ENCODE measurements at places on chromosomes 3 and 15.
A peak's percentile ranks its signal among the peaks of the same experiment; 100 is the strongest.

GRCh38 chr3:80618295-80619256 lies 850.8 kb upstream of the ROBO1 start:
- no peak for DNase-seq

GRCh38 chr15:90020021-90020735 lies 19.1 kb downstream of the ZNF710 start:
- no peak for DNase-seq

DNA sequence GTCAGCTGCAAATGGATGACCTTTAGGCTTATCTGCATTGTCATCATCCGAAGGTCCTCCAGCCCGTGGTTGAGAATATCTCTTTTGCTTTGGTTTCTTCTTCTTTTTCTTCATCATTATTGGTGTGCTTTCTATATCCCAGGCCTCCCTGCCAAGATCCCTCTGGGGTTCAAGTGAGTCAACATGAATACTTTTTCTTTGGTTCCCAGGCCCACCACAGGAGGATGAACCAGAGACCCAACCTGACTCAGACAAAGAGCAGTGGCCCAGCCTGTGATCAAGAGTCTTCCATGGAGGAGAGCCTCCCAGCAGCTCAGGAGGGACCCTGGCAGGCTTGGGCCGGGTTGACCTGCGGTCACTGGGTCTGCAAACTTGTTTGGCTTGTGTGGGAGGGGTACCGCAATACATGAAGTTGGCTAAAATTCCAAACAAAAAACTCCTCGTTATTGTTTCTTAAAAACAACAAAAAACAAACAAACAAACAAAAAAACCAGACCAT lies 104.2 kb downstream of the MAP4 start:
- no peak for DNase-seq

DNA sequence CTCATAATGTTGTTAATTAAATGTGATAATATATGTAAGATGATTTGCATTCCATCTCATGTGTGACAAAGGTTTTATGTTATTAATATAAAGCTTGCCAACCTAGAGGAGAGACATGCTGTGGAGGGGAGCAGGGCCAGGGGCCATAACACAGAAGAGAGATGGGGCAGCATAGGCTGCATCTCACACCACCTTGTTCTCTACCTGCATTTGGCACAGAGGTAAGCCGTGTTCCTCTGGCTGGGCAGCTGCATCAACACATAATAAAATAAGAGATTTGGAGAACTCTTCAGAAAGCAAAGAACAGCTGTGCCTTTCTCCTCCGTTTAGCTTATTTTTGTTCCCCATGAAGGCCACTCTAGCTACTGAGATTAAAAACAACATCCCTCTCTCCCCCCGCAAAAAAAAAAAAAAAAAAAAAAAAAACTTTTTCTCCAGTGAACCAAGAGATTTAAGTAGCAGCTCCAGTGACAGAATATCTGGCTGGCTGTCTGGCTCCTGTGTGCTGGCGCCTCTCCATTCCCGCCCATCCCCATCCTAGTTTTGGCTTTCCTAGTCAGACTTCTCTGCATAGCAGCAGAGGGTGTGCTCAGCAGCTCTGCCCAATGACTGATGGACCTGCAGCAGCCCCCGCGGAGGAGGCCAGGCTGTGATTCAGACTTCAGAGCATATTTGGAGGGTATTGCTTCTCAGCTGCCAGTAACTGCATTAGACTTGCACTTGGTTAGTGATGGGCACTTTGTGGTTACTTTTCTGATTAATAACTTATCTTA lies 52.2 kb upstream of the STXBP5L start:
- DNase-seq = peak; percentile 55
